Amygdala (tissue), 56 donors: ENCODE measurements at places on chromosomes 3 and 15.

DNA sequence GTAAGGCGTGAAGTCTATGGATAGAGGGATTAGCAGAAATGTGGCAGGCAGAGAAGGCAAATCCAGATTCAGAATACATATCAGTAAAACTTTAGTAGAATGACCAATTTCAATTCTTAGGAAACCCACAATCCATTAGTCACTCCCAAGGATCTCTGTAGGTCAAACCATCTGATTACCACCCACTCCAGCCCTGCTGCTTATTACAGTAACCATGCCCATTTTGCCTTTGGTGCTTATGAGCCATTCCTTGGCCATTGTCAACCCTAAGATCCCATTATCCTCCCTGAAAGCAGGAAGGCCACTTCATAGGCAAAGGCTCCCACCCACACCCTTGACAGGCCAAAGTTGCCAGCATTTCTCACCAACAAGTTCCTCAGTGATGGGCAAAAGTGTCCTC is 5.1 kb upstream of the KLHL40 start:
- no peak for DNase-seq

DNA sequence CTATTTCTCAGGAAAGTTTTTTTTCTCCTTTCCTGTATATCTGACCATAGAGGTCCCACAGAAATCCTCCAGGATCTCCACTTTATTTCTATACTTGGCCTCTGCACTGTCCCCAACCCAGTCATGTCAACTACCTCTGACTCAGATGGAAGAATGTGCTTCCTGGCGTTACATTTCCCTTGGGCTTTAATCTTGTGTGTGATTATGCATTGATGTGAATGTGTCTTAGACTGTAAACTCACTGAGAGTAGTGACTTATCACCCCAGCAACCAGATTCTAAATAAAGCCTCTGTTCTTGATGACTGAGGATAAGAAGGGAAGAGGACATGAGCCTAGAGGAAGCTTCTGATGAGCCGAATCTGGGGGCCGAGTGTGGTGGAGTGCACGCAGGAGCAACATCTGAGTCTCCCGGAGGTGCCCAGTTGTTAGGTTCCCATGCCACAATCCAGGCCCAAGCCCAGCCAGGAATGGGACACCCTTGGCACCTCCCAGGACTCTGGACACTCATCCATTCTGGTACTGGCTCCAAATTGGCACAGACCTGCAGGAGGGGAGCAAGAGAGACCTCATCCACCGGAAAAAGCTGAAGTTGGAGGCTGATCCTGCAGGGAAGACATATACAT is 32.1 kb upstream of the HEG1 start:
- no peak for DNase-seq

- DNase-seq = no peak
These were observed 27.4 kb downstream of the CGNL1 start for GRCh38 chr15:57403566-57404325.

GRCh38 chr3:178750639-178751300 is 214.5 kb downstream of the KCNMB2 start:
- DNase-seq = no peak

DNA sequence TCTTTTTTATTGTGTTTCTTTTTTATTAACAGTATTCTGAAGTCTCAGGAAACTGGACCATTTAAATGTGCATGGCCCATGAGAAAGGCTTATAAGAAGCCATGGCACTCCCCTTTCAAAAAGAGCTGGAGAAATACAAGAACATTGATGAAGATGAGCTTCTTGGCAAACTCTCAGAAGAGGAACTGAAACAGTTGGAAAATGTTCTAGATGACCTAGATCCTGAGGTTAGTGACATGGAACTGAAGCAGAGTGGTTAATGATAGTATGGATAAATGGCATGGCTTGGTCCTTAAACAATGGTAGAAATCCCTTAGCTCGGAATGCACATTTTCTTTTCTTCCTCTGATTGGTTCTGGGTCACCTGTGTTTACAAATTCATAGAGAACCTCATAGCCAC is 14.9 kb downstream of the TMOD2 start:
- DNase-seq = no peak

GRCh38 chr3:139295040-139295439 is 48.8 kb upstream of the MRPS22 start:
- DNase-seq = no peak
